Hematopoietic multipotent progenitor cell (in vitro differentiated cells): ENCODE measurements at places on chromosomes 12 and 14.

DNA sequence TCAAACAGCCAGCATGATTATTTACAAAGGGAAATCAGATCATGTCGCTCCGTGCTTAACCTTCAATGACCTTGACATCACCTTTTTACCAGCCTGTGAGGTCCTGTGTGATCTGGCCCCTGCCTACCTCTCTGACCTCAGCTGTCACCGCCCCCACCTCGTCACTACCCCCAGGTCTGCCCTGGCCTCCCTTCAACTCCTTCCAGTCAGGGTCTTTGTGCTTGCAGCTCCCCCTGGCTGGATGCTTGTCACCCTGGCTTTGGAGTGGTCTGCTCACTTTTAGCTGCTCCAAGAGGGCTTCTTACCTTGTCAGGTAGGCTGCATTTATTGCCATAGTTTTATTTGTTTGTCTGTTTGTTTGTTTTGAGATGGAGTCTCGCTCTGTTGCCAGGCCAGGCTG, 8.2 kb upstream of the MAX start:
- no peak for DNase-seq

- DNase-seq = no peak
These were observed 5.2 kb downstream of the PPM1A start for GRCh38 chr14:60254176-60254575.

DNA sequence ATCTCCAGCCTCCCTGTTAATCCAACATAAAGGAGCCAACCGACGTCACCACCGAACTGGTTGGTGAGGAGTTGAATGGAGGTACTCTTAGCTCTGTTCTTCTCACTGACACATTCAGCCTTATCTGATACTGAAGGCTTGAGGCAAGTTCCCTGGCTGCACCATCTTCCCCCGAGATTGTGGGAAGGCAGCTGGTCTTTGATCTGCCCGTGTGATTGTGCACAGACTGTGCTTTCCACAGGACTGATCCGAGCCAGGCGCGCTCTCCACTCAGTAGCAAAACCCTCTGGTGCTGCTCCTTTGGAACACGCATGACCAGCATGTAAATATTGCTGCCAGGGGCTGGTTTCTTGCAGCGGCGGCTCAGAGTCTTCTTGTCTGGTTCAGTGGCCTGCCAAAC, 30.1 kb upstream of the DLK1 start:
- no peak for DNase-seq

DNA sequence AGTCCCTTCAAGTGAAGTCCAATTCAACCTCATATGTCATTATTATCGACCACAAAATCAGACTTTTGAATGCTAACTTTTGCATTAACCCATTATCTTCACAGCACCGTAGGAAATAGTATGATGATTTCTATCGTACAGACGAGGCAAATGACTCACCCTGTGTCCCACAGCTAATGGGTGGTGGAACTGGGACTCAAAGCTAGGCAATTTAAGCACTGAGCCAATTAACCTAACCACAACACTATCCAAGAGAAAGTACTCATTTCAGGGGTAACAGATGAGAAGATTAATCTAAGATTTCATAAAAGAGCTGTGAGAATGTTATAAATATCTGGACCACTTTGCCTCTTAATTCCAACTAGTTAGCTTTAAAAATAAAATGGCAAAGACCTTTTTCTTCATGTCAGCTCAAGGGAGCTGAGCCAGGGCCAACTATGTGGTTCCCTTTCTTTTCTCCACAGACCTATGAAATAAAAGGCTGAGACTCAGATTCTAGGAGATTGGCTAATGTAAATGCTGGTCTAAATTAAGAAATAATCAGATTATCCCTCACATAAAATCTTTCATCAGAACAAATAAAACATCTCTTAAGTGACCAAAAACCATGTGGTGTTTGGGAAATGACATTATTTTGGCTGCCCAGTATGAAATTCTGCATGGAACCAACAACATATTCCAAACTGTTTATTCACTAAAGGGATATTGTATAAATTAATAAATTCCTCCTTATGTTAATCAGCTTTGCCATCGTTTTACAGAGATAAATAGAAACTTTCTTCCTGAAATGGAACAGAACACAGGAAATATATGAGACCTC, 4.9 kb downstream of the PTGER2 start:
- no peak for DNase-seq

DNA sequence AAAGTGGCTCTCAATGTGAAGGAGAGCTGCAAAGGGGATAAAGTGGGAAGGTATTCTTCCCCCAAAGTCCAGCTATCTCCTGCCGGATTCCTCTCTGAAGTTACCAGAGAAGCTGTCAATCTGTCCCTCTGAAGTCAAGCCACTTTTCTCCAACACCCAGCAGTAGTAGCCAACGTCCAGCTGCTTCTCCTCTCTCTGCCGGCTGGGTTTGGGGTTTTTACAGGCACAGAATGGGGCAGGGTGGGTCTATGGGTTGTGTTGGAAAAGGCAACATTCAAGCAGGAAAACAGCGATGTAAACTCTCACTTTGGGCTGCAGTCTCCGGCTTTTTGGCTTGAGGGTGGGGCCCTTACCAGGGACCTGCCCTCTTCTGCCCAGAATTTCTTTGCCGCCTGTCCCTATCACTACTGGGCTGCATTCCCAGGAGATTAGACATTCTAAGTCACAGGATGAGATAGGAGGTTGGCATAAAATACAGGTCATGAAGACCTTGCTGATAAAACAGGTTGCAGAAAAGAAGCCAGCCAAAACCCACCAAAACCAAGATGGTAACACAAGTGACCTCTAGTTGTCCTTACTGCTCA, 16.3 kb downstream of the CAPZA3 start:
- no peak for DNase-seq
